ENCODE measurements at places on chromosomes 2 and 18.

DNA sequence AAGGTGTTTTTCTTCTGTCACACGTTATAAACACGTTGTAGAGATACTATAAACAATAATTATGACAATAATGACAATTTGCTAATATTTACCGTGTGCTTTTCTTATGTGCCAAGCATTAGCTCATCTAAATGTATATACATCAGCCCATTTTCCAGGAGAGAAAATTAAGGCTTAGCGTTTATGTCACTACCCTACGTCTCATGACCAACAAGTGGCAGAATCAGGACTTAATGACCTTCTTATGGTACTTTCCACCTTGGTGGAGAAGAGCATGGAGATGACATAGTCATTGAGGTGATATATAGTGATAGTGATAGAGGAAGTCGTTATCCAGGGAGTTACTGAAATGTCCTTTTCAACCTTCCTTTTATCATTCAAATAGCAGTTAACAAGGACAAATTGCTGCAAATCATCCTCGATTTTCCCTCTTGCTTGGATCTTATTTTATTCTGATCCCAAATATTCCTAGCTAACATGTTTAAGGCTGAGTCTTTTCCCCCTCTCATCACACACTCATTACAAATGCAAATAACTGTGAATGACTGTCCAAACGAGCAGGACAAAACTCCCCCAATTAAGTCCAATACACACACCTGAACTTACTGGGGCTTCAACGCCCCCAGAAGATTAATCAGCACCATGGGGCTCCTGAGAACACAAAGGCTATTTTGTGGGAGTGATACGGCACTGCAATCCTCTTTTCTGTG lies 27.3 kb downstream of the SPRED2 start:
- no peaks in the 10 kb centered on the region for H3K36me3 ChIP-seq
- H3K27me3 ChIP-seq: no peaks in the 10 kb centered on the region
- H3K4me3 ChIP-seq: no peak overlapping the region
- no peaks in the 10 kb centered on the region for H3K4me1 ChIP-seq
- H3K27ac ChIP-seq: no peak overlapping the region

DNA sequence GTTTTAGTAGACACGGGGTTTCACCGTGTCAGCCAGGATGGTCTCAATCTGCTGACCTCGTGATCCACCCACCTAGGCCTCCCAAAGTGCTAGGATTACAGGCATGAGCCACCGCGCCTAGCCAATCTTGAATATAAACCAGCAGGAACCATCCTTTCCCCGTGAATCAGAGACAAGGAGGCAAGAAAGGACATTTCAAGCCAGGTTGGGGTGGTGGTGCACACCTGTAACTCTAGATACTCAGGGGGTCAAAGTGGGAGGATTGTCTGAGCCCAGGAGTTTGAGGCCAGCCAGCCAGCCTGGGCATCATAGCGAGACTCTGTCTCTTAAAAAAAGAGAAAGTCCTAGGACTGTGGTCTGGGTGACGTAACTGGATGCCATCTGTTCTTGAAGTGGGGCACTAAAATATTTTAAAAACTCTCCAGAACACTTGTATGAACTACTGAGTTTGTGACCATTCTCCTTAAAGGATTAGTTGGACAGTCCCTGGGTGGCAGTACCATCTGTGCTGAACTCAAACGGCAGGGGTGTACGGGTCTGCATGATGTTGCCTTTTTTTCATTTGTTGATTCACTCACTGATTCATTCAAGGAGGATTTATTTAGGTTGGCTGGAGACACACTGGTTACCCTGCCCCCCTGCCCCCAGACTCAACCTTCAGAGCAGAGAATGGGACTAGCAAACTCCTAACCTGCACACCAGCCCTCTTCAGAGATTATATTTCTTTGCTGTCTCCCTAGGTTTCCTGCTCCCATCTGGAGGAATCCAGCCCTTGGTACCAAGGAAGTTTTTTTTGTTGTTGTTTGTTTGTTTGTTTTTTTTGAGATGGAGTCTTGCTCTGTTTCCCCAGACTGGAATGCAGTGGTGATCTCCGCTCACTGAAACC lies 2.9 kb upstream of the TLX2 start:
- no peaks in the 10 kb centered on the region for H3K36me3 ChIP-seq
- H3K27ac ChIP-seq: no peak overlapping the region
- H3K4me3 ChIP-seq: no peak overlapping the region
- H3K27me3 ChIP-seq: peaks cover 16% of the 10 kb centered on the region

GRCh38 chr2:191020742-191021381 lies 6.9 kb upstream of the STAT1 start:
- H3K27ac ChIP-seq: peak overlapping the region; percentile 86
- H3K4me1 ChIP-seq: peaks cover 70% of the 10 kb centered on the region
- H3K27me3 ChIP-seq: no peaks in the 10 kb centered on the region
- peak overlapping the region; percentile 50 for H3K4me3 ChIP-seq

- H3K27me3 ChIP-seq: no peaks in the 10 kb centered on the region
- H3K36me3 ChIP-seq: no peaks in the 10 kb centered on the region
- no peak overlapping the region for H3K4me3 ChIP-seq
- no peak for DNase-seq
- H3K27ac ChIP-seq: no peak overlapping the region
- H3K4me1 ChIP-seq: no peaks in the 10 kb centered on the region
Observed at GRCh38 chr2:44744961-44745892, 196.3 kb upstream of the SIX3 start.

DNA sequence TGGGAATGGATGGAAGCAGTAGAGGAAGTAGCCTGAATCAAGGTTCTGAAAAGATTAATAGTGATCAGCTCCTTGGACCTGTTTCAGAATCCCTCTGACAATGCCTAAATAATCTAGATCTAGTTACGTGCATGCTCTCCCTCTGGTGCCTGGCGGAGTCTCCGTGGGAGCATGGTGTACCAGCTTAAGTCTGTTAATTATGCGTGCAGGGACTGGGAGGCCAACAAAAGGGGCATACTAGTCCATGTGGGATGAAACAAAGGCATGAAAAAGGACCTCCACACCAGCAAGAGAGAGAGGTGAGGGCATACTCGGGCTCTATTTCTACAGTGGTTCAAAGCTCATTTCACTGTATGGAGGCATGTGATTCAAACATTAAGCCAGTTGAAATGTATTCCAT lies 200.3 kb downstream of the DPP4 start:
- DNase-seq: no peak
- no peak overlapping the region for H3K4me3 ChIP-seq
- H3K27ac ChIP-seq: no peak overlapping the region
- H3K4me1 ChIP-seq: no peaks in the 10 kb centered on the region
- H3K27me3 ChIP-seq: no peaks in the 10 kb centered on the region

DNA sequence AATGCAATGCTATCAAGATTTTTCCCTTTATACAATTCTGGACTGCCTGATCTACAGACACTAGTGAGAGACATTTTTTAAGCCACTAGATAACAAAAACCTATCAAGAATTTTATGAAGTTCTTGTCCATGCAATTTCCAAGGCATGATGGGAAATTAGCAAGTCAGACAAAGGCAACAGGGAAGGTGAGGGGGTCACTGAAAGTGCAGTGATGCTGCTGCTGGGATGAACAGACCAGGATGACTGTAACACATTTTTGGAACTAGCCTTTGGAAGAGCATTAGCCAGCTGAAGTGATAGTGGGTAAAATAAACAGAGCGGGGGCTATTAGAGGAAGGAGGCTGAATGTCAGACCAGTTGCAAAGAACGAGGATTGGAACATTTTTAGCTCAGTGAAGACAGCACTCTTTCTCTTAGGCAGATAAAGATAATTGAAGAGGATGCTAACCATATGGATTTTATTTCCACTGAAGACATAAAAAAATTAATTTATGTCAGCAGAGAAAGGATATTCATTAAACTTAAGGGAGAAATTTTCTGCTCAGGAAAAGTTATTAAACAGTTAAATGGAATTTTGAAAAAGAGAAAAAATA lies 17.9 kb downstream of the NRXN1 start:
- H3K27me3 ChIP-seq: no peaks in the 10 kb centered on the region
- DNase-seq: no peak
- no peaks in the 10 kb centered on the region for H3K36me3 ChIP-seq
- H3K4me3 ChIP-seq: no peak overlapping the region
- no peak overlapping the region for H3K27ac ChIP-seq
- no peaks in the 10 kb centered on the region for H3K4me1 ChIP-seq

GRCh38 chr2:172674034-172674967 lies 61.3 kb upstream of the RAPGEF4 start:
- H3K27ac ChIP-seq: no peak overlapping the region
- H3K4me3 ChIP-seq: no peak overlapping the region
- no peak for DNase-seq
- H3K36me3 ChIP-seq: no peaks in the 10 kb centered on the region
- H3K27me3 ChIP-seq: no peaks in the 10 kb centered on the region
- peaks cover 4% of the 10 kb centered on the region for H3K4me1 ChIP-seq

DNA sequence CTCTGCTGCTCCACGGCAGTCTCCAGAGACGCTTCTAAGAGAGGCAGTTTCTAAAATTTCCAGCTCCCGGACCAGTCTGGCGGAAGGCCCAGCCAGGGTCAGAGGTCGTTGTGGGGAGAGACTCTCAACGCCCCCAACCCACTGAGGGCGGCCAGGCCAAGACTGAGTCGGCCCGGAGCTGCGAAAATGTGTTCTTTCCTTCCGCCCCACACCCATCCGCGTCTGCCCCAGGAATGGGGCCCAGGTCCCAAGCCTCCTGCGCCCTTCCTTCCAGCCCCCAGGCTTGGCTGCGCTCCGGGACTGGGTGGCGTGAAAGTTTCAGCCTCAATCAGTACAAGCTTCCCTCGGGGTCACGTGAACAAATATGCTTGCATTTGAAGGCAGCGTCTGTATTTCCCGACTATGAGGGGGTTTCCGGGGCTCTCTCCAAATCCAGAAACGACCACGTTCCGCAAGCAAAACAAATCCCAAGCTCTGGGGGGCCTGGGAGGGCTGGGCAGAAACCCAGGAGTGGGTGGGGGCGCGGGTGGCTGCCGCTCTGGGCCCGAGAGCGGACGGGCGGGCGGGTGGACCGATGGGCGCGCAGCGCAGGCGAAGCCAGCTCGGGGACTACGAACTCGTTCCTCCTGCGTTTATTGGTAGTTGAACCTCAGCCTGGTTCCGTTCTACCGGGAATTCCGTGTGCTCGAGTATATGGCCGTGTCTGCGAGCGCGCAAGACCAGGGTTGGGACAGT lies 3.3 kb downstream of the HOXD3 start:
- H3K27ac ChIP-seq: no peak overlapping the region
- DNase-seq: no peak
- H3K4me3 ChIP-seq: no peak overlapping the region
- H3K36me3 ChIP-seq: no peaks in the 10 kb centered on the region
- H3K4me1 ChIP-seq: peaks cover 6% of the 10 kb centered on the region
- H3K27me3 ChIP-seq: peaks cover 61% of the 10 kb centered on the region

DNA sequence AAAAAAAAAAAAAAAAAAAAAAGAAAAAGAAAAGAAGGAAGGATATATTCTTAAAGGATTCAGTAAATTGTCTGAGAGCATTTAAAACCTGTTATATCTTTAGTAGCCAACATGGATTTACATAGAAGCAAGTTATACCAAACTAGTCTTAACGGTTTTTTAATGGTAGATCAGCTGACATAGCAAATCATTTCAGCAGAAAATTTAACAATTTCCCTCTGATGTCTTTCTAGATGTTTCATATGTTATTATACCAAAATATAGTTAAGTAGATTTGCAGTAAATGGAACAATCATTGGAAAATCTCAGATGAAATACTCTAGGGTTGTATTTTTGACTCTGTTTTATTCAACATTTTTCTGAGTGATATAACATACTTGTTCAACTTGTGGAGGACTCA lies 72.9 kb downstream of the BABAM2 start:
- no peaks in the 10 kb centered on the region for H3K36me3 ChIP-seq
- DNase-seq: no peak
- no peaks in the 10 kb centered on the region for H3K27me3 ChIP-seq

- H3K4me1 ChIP-seq: no peaks in the 10 kb centered on the region
- H3K27ac ChIP-seq: no peak overlapping the region
- H3K36me3 ChIP-seq: no peaks in the 10 kb centered on the region
- no peak overlapping the region for H3K4me3 ChIP-seq
- H3K27me3 ChIP-seq: no peaks in the 10 kb centered on the region
Observed at GRCh38 chr2:43478412-43479086, 117.3 kb downstream of the THADA start.

GRCh38 chr2:62831729-62832128 lies 126.2 kb downstream of the EHBP1 start:
- H3K27ac ChIP-seq: no peak overlapping the region
- no peaks in the 10 kb centered on the region for H3K36me3 ChIP-seq
- H3K4me3 ChIP-seq: no peak overlapping the region
- no peak for DNase-seq
- H3K27me3 ChIP-seq: no peaks in the 10 kb centered on the region

- no peaks in the 10 kb centered on the region for H3K27me3 ChIP-seq
- H3K4me3 ChIP-seq: no peak overlapping the region
- H3K27ac ChIP-seq: no peak overlapping the region
- DNase-seq: no peak
- H3K4me1 ChIP-seq: no peaks in the 10 kb centered on the region
- H3K36me3 ChIP-seq: no peaks in the 10 kb centered on the region
Observed at GRCh38 chr2:162253435-162253834, 10.2 kb upstream of the FAP start.

- no peaks in the 10 kb centered on the region for H3K36me3 ChIP-seq
- H3K4me1 ChIP-seq: peaks cover 69% of the 10 kb centered on the region
- no peaks in the 10 kb centered on the region for H3K27me3 ChIP-seq
- no peak overlapping the region for H3K27ac ChIP-seq
- H3K4me3 ChIP-seq: no peak overlapping the region
- DNase-seq: no peak
Observed at GRCh38 chr2:130376433-130377293, 20.8 kb downstream of the PTPN18 start.

DNA sequence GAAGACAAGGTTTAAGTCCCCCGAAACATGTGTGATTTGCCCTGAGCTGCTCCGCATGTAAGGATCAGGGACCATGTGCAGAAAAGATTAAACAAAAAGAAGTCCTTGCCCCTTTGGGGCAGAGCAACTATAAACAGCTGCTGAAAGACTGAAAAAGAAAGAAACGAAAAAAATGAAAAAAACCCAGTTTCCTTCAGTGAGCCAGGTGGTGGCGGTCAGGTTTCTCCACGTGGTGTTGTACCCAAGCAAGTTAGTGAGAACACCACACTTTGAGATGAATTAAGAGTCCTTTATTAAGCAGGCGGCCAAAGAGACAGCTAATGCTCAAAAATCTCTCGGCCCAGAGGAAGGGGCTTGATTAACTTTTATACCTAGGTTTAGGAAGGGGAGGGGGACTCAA lies 404.9 kb upstream of the SYT4 start:
- DNase-seq: no peak
- H3K27ac ChIP-seq: no peak overlapping the region
- H3K27me3 ChIP-seq: no peaks in the 10 kb centered on the region
- no peaks in the 10 kb centered on the region for H3K36me3 ChIP-seq

Data from CD4-positive, alpha-beta memory T cell (primary cell).